ENCODE measurements at places on chromosomes 2 and 18.
A peak's percentile ranks its signal among the peaks of the same experiment; 100 is the strongest.

DNA sequence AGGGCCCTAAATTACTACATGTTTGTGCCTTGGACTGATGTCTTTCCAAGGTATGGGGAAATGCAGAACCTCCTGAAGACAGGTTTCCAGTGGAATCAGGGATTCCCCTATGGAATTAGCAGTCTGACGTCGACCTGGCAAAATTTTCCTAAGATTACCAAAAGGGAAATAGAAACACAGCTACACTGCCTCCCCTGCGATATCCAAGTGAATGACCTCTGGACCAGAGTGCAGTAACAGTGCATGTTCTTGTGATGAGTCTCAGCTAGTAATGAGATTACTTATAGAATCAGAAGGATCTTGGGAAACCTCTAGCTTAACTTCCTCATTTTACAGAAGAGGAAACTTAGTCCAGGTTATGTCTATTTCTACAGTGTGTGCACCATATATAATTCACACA lies 21.3 kb upstream of the CHST9 start:
- no peak for DNase-seq

DNA sequence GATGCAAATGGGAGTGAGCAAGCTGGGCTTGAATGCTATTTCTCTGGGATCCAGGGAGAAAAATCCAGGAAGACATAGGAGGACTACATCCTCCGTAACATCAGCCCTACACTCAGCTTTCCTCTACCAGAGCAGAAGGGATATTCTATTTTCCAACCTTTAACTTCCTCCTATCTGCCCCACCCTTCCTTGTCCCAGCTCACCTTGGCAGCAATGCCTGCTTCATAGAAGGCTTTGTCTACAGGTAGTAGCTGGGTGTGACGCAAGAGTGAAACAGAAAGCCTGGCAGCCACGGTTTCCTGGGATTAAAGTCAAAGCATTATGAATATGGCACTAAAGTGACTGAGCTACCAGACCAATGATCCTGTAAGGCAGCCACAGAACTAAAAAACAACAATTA lies 3.9 kb downstream of the KRTCAP3 start:
- DNase-seq, result no peak

- no peak for DNase-seq
Observed at GRCh38 chr2:241015439-241015838, 17.0 kb downstream of the SNED1 start.

GRCh38 chr2:1495676-1496358 lies 82.6 kb downstream of the TPO start:
- DNase-seq, result no peak

- peak; percentile 95 for DNase-seq
Observed at GRCh38 chr2:35852-36251, 10.5 kb downstream of the FAM110C start.

GRCh38 chr2:25123682-25124081 lies 44.7 kb downstream of the POMC start:
- DNase-seq, result no peak

DNA sequence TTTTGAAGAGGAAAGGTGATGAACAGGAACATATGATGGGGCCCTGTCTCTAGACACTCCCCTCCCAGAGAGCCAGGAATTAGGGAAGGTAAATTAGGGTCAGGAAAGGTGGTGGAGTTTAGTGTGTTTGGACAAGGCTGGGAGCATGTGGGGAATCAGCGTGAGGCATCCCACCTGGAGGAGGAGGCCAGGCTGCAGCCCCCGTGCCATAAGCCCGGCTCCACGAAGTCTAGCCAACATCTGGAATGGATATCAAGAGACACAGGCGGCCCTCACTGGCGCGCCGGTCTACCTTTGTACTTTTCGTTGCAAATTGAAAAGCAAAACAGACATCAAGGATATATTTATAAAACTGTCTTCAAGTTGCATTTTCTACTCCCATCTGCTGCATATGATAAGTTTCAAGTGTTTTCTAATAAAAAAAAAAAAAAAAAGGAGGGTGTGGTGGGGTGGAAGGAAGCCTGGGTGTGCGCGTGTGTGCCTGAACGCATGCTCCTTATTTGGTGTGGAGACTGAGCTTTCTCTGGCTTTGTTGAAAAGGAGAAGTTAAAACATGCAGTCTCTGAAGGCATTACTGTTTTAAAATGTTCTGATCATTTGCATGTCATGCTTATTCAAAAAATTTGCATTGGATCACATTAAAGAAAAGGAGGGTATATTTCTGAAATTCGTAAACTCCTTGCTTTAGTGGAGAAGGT lies 546.7 kb upstream of the ID2 start:
- DNase-seq, result no peak

- DNase-seq, result no peak
Observed at GRCh38 chr2:171792886-171793580, 101.0 kb downstream of the SLC25A12 start.

DNA sequence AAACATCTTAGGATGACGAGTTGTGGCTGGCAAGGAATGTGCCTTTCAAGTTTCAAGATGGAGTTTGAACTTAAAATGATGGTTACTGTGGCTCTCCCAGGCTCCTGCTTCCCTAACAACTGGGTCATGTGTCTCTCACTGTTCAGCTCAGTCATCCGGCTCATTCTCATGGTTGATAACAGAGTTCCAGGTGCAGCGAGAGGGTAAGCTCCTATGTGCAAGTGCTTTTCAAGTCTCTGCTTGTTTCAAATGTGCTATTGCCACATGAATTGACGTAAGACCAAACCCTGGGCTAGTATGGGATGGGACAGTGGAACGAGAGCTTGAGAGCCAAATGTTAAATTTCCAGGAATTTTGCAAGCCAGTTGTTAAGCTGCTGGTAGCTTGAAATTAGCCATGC lies 19.5 kb upstream of the PUM2 start:
- DNase-seq, result peak; percentile 12

DNA sequence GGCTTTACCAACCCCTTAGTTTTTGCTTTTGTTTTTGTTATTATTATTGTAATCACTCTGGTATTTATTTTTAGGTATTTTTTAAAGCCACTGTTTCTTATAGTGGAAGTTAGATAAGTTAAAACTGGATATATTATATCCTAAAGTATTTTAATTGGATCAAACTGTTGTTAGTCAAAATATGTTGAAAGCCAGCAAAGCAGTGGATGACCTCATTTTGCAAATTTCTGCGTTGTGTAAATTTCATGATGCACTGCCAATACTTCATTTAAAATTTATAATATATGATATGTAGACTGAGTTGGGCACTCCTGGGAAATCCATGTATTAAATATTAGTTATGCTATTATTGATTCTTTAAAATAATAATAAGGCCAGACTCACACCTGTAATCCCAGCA lies 661.7 kb upstream of the NRXN1 start:
- no peak for DNase-seq

- no peak for DNase-seq
Observed at GRCh38 chr2:110783196-110783873, 51.0 kb downstream of the ACOXL start.

DNA sequence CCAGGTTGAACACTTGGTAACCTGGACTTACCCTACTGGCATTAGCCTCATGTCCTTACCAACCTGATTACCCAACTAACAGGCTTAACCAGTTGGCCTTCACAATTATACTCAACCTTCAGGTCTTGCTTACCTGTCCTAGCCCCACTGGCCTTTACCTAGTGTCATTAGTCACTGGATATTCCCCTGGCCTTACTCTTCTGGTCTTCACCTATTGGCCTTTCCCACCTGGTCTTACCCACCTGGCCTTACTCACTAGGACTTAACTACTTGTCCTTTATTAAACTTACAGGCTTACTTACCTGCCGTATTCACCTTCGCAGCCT lies 131.1 kb upstream of the ZSWIM2 start:
- no peak for DNase-seq

- no peak for DNase-seq
Observed at GRCh38 chr18:77090546-77091174, 41.9 kb downstream of the MBP start.

- no peak for DNase-seq
Observed at GRCh38 chr18:73414598-73414997, 546.8 kb upstream of the NETO1 start.

DNA sequence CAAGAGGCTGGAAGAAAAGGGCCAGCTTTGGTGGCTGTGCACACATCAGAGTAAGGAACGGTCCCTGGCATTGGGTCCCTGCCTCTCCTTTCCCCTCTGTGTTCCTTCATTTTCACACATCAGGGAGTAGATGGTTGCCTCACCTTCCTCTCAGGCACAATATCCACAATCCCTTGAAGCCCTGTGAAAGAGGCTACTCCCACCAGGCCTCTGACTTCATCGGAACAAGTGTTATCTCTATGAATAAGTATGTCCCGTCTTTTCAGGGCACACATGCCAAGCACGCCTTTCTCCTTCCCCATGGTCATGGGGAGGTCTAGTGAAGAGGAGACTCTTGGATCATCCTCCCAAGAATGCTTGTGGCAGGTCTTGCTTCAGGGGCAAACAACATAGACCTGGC lies 61.2 kb upstream of the LMAN1 start:
- no peak for DNase-seq

DNA sequence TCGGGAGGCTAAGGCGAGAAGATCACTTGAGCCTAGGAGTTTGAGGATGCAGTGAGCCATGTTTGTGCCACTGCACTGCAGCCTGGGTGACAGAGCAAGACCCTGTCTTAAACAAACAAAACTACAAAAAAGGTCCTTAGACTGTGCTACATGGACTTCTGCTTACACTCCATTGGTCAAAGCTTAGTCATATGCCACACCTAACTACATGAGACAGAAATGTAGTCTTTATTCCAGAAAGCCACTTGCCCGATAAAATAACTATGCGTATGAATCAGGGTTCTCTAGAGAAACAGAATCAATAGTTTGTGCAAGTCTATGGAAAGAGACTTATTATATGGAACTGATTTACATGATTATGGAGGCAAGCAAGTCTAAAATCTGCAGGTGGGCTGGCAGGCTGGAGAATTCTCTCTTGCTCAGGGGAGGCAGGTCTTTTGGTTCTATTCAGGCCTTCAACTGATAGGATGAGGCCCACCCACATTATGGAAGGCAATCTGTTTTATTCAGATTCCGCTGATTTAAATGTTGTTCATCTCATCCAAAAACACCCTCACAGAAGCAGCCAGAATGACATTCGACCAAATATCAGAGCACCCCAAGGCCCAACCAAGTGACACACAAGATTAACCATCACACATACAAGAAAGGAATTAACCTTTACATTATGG lies 114.4 kb upstream of the SIX2 start:
- DNase-seq, result no peak

GRCh38 chr2:54228945-54229344 lies 27.1 kb downstream of the TSPYL6 start:
- no peak for DNase-seq

- DNase-seq, result no peak
Observed at GRCh38 chr2:121346859-121347258, 61.9 kb upstream of the TFCP2L1 start.

DNA sequence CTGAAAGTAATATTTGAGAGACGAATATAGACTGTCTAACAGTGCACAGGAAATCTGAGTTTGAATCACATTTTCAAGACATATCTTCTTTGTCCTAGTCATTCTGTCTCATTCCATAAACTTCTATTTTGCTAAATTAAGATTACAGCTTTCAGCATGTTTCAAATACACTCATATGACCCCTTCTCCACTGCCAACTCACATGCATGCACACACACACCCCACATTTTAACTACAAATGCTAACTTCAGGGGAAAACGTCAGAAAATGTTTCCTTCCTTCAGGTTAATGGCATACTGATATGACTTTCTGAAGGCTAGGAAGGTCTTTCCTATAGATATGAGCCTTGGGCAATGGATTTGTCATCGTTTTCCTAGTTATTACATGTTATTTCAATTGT lies 373.7 kb downstream of the RBM43 start:
- no peak for DNase-seq

DNA sequence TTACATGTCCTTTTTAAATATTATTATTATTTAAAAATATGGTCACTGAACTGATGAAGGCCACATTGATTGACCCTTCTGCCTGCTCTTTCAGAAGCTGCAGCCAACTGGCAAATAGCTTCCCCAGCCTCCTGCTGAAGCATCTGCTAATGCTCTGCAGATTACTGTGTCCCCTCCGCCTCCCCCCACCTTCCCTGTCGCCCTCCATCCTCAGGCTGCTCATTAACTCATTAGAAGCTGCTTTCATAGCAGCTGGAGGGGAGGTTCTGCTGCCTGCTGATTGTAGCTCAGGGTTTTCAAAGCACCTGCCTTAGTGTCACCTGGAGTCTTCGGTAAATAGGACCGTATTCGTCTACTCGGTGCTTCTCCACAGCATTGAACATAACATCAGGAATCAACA lies 24.8 kb upstream of the LMAN1 start:
- DNase-seq, result no peak

DNA sequence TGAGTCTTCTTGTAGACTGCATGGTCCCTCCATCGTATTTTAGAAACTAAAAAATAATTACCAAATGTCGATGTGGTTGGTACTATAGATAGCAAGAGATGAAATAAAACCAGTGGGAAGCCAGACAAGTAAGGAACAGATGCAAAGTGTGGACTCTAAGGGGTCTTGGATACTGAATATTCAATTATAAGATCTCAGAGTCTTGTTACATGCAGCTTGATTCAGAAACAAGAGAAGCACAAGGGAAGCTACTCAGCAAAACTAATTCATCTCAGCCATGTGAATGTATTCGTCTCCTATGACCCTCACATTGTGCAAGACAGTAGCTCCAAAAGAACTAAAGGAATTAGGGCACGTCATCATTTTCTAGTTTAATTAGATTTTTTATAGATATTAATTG lies 80.9 kb downstream of the CDH20 start:
- DNase-seq, result no peak

- no peak for DNase-seq
Observed at GRCh38 chr2:232530626-232531260, 4.8 kb downstream of the CHRND start.

DNA sequence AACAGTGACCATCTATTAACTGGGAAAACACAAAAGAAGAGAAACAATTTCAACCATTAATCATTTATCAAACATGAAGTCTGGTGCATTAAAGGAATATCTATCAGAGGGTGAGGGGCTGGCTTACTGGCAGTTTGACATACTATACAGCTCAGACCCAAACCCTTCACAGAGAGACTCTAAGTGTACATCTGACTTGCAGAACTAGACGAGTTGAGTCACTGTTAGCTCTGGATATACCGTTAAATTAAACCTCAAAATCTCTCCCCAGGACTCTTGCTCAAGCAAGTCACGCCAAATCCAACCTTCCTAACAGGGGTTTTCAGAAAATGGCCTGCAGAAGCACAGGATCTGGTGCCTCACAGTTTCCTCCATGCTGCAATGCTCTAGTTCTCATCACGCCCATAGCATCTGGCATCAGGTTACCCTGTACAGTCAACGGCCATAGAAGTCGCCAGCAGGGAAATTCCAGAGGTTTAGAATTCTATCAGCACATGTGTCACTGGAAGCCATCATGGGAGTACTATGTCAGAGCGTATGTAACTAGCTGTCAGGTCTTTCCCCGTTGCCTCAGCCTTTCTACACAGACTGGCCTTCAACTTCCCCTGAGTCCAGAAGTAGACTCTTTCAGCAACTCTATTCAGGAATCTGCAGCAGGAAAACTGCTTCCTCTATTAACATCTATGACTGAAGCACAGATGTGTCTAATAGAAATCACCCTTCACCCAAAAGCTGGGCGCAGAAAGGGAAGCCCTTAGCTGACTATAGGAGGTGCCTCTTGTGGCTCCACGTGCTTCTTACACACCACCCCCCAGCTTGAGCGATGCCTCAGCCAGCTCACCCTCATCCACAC lies 9.3 kb downstream of the TGOLN2 start:
- DNase-seq, result no peak

Data from DMS79 (cell line).